ENCODE measurements at places on chromosomes 1 and 21.
A peak's percentile ranks its signal among the peaks of the same experiment; 100 is the strongest.

DNA sequence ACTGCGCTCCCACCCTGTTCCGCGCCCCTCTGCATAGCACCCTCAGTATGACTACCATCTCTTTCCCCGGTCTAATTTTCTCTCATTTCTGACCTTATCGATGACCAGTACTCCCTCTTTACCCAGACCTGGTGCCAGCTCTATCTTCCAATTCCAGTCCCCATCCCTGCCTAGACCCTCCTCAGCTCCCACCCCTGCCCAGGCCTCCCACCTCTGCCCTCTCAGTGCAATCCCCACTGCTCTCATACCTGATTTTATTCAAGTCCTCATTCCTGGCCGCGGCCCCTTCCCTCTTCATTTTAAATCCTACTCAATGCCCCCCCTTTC is 1.3 kb downstream of the USP24 start:
- peak; percentile 70 for DNase-seq

- no peak for DNase-seq
Measured at GRCh38 chr1:230028602-230029223, 38.3 kb upstream of the GALNT2 start.

DNA sequence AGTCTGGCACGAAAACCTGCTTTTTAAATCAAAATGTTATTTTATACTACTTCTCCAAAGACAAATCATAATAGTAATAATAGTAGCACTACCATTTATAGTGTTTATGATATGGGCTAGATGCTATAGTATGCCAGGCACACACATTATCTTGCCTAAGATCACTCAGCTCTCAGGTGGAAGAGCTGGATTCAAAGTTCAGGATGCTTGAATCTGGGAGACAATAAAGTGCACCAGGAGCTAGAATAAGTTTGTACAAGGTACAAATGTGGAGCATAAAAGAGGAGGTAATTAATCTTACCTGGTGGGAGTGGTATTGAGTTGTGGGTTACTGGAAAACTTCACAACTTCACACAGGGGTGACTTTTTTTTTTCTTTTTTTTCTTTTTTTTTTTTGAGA is 10.0 kb upstream of the ELOVL1 start:
- no peak for DNase-seq

- peak; percentile 33 for DNase-seq
Measured at GRCh38 chr1:231233735-231234417, 7.1 kb upstream of the GNPAT start.

- DNase-seq, result peak; percentile 28
Measured at GRCh38 chr1:211632117-211632807, 43.2 kb downstream of the NEK2 start.

GRCh38 chr21:41956926-41957729 is 3.3 kb upstream of the C2CD2 start:
- DNase-seq, result peak; percentile 86

GRCh38 chr1:212975111-212975918 is 25.0 kb downstream of the VASH2 start:
- DNase-seq, result no peak

- DNase-seq, result no peak
Measured at GRCh38 chr21:16942703-16943102, 570.1 kb upstream of the CXADR start.

DNA sequence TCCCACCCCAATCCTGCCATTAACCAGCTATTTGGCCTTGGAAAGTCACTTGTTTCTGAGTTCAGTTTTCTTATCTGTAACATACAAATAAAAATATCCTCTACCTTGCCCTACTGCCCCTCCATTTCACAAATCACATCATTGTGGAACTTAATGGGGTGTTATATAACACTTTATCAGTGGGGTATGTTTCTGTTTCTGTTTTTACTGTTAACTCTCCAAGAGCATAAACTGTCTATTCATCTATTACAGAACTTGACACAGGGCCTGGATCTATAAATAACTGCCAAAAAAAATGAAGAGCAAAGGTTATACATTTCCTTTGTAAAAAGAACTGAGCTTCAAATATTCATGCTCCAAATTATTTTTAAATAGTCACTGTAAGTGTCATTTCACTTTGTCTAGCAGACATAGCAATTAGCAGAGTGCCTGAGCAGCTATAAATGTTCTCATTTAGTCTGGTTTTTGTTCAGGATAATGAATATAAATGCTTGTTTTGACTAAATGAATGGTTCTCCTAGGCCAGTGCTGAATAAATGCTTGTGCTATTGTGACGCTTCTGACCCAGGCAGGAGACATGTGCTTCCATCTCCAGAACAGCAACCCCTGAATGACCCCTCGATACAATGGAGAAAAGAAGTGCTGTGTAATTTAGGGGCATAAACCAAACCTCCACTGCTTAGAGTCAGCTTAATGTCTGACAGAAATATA is 7.4 kb downstream of the PIGM start:
- no peak for DNase-seq

GRCh38 chr1:97791251-97791650 is 129.6 kb downstream of the DPYD start:
- DNase-seq, result no peak

GRCh38 chr1:86906419-86906818 is 7.5 kb downstream of the SELENOF start:
- peak; percentile 31 for DNase-seq

GRCh38 chr1:197156692-197157091 is 10.2 kb upstream of the ASPM start:
- no peak for DNase-seq

- DNase-seq, result no peak
Measured at GRCh38 chr1:35773711-35774110, 3.9 kb upstream of the CLSPN start.

- no peak for DNase-seq
Measured at GRCh38 chr1:170731566-170732251, 67.8 kb downstream of the PRRX1 start.

DNA sequence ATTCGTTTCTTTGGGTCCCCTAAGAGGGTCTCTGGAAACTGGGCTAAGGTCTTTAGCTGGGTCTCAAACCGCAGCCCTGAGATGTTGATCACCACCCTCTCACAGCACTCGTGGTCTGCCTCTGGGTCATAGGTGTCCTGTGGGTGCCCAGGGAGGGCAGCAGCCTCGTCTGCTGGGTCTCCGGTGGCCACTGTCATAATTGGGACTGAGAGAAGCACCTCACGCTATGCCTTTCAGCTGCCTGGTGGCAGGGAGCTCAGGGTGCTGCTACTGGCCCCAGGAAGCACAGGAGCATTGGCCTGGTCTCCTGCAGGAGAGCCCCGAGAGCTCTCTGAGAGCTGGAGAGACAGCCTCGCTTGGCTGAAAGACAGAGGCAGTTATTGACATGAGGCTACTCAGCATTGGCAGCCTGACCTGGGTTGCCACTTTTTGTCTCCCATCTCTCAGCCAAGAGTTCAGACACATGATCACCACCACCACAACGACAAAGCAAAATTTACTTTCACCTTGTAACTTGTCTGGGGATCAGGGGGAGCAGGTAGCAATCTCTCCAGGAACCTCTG is 1.5 kb downstream of the KCNA2 start:
- DNase-seq, result no peak

DNA sequence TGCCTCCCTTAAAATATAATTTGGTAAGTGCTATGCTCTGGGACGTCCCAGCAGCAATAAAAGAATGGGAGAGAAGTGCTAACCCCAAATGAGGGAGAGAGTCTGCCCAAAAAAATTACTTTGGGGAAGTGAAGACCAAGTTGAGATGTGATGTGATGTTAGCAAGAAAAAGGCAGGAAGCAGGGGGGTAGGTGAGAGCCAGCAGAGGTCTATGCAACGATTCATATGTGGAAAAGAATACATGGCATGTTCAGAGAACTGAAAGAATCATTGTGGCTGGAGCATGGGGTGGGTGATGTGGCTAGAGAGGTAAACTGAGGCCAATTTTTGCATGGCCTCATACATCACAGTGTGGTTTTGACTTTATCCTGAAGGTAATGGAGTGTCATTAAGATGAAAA is 5.6 kb upstream of the CTPS1 start:
- no peak for DNase-seq

- peak; percentile 89 for DNase-seq
Measured at GRCh38 chr1:116769561-116769977, 15.3 kb downstream of the CD2 start.

GRCh38 chr21:43921571-43921978 is 56.6 kb downstream of the AGPAT3 start:
- no peak for DNase-seq

DNA sequence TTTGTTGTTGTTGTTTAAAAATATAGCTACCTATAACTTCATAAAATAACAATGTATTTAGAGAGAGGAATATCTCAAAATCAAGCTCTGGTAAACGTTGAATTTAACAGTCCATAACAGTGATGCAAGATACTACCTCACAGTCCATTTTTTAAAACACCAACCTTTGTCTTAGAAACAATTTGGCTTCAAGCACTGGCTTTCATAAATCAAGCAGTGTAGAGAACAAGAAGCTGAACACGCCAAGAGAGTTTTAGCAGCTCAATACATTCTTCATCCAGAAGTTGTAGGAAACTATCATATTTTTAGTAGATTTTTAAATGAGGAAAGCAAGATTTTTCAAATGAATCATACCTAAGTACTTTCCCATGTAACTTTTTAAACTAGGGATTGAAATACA is 334.3 kb upstream of the ADAMTS5 start:
- DNase-seq, result no peak

- DNase-seq, result no peak
Measured at GRCh38 chr1:87451229-87451920, 122.7 kb downstream of the LMO4 start.

- no peak for DNase-seq
Measured at GRCh38 chr1:180964595-180964994, 51.9 kb downstream of the KIAA1614 start.

- no peak for DNase-seq
Measured at GRCh38 chr1:184023171-184023570, 14.4 kb downstream of the COLGALT2 start.

GRCh38 chr21:44368711-44369446 is 15.5 kb downstream of the TRPM2 start:
- no peak for DNase-seq

DNA sequence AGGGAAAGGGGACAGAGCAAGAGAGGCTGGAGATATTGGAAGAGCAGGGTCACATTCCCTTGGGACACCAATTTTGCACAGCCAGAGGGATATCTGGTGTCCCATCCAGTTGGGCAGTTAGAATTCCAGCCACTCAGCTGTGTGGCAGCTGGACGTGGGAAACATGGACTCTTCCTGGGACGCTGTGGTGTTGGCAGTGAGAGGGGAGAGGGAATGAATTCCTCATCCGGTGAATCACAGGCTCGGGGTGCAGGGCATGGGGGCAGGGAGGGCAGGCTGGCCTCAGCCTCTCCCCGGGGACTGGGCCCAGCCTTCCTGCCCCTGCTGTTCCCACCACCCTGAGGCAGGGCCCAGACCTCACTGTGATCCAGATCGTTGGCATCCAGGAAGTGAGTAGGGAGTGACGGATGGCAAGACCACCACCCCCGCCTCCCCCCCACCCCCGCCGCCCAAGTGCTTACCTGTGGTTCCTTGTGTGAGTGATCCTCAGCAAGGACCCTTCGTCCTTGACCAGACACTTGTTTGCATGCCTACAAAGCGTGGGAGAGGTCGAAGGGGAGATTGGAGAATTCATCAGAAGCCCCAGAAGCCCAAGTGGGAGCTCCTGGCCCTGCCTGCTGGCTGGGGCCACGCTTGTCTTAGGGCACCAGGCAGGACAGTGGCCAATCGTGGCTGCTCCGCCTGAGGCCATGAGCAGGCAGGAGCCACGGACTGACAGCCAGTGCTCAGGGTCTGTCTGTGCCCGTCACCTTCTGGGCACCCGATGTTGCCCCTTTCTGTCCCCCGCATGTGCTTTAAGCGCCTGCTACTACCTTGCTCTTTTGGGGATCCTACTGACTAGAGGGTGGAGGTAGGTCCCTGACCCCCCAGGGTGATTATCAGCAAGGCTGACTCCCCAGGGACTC is 8.7 kb downstream of the WNT3A start:
- no peak for DNase-seq

DNA sequence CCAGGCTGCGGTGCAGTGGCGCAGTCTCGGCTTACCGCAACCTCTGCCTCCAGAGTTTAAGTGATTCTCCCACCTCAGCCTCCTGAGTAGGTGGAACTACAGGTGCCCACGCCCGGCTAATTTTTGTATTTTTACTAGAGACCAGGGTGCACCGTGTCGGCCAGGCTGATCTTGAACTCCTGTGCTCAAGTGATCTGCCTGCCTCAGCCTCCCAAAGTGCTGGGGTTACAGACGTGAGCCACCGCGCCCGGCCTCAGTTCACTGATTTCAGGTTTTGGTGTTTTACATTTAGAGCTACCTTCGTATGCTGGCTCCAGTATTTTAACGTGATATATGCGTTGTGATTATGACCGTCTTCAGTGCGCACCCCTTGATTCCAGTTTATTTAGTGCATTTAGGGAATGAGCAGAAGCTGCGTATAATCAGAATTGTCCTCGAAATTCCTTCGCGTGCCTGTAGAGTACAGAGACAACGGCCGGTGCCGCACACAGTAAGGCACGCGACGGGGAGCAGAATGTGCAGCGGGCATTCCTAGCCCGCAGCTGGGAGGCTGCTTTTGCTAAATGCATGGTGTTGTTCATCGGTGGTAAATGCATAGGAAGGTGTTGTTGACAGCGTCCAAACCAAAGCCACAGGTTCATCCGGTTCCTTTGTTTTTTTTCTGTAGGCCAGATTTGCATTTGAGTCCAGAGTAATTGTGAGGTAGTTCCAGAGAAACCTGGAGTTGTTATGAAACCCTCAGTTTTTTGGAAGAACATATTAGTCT is 48.9 kb upstream of the DIP2A start:
- no peak for DNase-seq

GRCh38 chr21:17454315-17455027 is 58.4 kb upstream of the CXADR start:
- peak; percentile 92 for DNase-seq

GRCh38 chr1:174818014-174818616 is 181.6 kb upstream of the CACYBP start:
- DNase-seq, result no peak

DNA sequence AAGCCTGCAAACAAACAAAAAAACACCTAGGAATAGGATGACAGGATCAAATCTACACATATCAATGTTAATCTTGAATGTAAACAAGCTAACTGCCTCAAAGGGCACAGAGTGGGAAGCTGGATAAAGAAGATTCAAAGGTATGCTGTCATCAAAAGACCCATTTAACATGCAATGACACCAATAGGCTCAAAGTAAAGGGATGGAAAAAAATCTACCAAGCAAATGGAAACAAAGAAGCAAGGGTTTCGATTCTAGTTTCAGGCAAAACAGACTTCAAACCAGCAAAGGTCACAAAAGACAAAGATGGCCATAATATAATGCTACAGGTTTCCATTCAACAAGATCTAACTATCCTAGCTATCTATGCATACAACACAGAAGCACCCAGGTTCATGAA is 16.2 kb upstream of the OR2T10 start:
- DNase-seq, result no peak

Measured in hematopoietic multipotent progenitor cell treated with erythropoietin and hydrocortisone succinate and interleukin-3 and kit ligand, for 4 days (in vitro differentiated cells).